ENCODE measurements at places on chromosomes 7 and 10.

DNA sequence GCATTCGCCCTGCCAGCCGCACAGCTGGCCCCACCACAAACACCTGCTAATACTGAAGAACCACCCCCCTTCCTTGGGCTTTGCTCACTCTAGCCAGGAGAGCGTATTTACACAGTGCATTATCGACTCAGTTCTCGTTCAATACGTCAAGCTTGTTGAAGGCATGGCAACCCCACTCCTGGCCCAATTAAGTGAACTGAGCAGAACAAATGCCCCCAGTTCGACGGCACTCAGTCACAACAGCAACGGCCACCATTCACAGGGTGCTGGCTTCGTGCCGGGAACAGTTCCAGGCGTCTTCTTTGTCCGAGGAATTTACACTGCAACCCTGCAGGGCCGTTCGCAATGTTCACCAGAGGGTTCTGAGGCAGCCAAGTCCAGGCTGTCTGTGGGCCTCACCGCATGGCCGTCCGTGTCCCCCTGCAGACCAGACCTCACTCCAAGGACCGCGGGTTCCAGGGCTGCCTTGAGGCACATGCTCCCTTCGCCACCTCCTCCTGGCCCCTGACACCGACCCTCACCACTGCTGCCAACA, 175.3 kb downstream of the DIP2C start:
- DNase-seq = no peak

DNA sequence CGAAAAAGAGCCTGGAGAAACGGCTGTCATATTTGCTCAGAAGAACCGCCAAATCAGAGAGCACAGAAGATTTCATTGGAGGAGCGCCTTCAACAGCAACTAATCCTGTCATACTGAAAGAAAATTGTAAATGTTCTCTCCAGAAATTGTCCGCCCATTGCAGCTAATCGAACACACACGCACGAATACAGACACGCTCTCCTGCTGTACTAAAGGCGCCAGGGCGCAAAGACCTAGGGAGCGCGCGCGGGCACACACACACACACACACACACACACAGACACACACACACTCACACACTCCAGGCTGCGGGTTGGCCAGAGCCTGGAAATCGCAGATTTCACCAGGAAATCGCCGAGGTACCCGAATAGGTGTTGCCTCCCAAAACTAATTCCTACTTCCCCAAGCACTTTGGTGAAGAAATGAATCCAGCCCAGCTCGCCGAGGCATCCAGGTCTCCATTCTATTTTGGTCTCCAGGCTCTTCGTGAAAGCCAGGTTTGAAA, at the start of gene CHRM2:
CHRM2 (plus strand) TSS at position 157 of the 505 bp plus-strand sequence. CDS start 146,214 bp downstream, outside the sequence.
- DNase-seq = no peak

GRCh38 chr7:67912437-67912836, 915.8 kb downstream of the TYW1 start:
- DNase-seq = no peak

DNA sequence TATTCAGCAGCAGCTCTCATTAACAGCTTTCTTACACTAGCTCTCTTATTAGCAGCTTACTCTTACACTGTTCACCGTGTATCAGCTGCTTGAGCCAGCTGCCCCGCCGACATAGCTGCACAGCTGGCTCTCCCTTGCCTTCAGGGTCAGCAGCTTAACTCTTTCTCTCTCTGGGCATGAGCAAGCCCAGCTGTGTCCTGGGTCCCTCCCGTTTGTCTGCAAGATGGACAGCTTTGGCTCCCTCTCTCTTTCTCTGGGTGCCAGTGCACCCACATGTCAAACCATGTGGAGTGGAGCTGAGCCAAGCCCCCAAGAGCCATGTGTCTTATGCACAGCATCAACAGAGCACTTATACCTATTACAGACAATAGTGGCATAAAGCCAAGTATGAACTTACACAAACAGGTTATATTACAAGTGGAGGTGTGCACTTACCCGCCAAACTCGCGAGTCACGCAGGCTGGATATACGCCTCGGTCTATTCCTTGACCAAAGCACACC, 35.7 kb upstream of the MTPAP start:
- no peak for DNase-seq

GRCh38 chr7:14924398-14924797, 21.8 kb upstream of the DGKB start:
- DNase-seq = no peak

GRCh38 chr10:8006274-8006999, 48.1 kb upstream of the GATA3 start:
- no peak for DNase-seq

DNA sequence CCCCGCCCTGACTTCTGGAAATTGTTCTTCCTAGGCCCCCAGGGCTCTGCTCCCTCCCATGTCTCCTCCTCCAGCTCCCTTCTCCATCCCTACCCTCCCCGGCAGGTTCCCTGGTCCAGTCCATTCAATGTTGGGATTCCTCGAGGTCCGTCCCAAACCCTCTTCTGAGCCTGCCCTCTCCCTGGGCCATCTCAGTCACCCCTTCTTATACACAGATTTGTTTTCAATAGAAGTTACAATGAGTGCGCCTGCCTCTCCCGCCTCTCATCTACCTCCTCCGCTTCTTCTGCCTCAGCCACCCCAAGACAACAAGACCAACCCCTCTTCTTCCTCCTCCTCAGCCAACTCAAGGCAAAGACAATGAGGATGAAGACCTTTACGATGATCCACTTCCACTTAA, 67.9 kb downstream of the OAT start:
- no peak for DNase-seq

GRCh38 chr7:106462914-106463482, 178.2 kb upstream of the NAMPT start:
- DNase-seq = no peak

GRCh38 chr10:43903451-43903850, 254.8 kb upstream of the ZNF32 start:
- no peak for DNase-seq

GRCh38 chr7:84187813-84188510, 6.6 kb downstream of the SEMA3A start:
- DNase-seq = no peak

DNA sequence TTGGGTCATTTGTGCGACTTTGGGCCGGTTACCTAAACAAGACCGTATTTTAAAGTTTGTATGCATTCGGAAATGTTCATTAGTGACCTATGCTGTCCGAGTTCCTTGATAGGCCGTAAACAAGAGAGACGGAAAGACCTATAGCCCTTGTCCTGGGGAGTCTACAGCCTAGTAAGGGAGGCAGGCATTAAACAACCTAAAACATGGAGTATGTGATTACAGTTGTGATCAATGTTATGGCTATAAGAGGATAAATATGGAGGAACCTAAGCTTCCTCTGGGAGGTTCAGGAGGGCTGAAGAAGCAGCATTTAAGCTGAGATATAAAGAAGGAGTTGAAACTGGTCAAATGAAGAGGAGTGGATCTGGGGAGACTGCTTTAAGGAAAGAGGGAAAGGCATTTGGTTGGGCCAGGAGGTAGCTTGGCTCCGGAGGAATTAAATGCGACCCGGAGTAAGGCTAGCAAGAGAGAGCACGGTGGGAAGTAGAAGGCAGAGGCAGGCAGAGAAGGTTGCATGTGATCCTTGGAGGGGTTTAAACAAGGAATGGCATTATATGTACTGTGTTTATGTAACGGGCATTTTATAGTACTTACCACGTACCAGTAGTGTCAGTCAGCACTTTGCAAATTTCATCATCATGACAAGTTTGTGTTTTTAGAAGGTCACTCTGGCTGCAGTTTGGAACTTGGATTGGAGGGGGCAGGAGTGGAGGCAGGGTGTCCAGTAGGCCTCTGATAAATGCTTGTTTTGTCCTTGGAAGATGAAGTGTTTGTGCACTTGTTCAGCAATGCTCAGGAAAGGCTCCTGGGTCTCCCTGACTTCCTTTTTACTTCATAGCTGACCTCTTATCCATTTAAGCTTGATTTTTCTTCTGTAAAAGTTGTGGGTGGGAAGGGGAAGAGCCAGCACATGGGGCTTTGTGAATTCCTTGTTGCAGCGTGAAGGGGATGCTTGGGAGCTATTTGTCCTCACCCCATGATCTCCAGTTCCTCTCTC, 1.0 kb upstream of the AVPI1 start:
- no peak for DNase-seq

DNA sequence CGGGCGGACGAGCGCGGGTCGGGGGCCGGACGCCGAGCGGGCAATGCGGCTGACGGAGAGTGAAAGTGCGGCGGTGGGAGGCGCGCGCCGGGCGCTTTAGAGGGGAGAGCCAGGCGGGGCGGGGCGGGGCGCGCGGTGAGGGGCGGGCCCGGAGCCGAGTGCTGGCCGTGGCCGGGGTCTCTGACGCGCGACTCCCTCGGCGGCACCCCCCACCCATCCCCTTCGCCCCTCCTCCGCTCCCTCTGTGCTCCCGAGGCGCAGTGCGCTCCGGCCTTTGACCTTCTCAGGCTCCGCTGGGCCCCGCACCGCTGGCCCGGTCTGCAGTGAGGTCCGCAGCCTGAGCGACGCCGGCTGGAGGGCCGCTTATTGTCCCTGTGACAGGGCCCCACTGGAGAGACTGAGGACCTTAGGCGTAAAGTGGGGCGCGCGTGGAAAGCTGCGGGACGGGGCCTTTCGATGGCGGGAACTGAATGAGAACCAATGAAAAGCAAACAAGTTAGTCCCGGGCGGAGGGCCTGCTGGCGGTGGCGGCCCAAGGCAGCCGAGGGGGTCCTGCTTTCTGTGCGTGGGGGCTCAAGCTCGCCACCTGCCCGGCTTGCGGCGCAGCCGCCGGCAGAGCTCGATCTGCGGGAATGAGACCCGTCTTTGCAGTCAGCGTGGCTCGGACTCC, at the start of gene CXCL12:
CXCL12 (minus strand) TSS at position 72 of the 670 bp plus-strand sequence. CDS start 92 bp downstream, outside the sequence.
- DNase-seq = no peak

GRCh38 chr7:96654630-96655188, 54.9 kb downstream of the SEM1 start:
- DNase-seq = no peak

DNA sequence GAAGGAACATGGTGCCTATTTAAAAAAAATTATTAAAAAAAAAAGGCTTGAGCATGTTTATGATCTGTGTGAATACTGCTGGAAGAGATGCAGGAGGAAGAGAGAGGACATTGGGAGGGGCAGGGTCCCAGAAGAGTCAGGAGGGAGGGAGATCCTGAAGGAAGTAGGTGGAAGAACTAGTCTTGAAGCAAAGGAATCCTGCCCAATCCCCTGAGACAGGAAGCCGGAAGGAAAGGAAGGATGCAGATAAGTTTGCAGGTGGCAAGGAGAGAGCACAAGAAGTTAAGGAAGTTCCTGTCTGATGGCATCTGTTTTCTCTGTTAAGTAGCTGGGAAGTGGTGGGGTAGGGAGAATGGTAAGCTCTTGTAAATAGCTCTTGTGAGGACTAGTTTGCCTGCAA, 318.5 kb downstream of the DOCK4 start:
- DNase-seq = no peak

- no peak for DNase-seq
Measured at GRCh38 chr10:13776861-13777311, 190.1 kb downstream of the PRPF18 start.

DNA sequence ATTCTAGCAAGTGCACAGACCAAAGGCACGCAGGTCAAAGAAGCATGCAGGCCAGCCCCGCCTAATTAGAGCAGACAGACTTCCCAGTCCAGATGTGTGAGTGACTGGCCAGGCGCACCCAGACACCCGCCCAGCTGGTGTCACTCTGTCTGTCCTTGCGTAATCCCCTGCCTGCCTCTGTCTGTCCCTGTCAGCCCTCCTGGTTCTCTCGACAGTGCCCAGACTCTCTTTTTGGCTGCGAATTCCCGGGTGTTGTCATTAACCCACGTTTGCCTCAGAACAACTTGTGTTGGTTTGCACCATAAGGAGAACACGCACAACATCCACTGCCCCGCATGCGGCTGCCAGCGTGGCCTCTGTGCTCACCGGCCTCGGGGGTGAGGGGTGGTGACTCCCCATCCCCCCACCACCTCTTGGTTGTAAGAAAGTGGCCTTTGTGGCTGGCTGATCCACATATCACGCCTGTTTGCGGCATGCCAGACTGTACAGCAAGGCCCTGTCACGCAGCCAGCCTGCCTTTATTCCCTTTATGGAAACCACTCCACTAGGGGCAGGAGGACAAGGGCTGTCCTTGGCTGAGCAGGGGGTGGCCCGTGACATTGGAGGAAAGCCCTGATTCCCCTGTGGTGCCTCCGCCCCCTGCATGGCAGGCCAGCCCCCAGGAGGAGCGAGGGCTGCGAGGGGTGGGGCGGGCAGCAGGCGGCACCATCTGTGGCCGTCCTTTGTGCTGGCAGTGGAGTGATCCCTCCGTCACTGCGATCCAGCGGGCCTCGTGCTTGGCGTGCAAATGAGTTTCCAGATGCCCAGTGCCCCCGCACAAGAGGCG, 72.8 kb upstream of the PPIF start:
- no peak for DNase-seq
